ENCODE measurements at places on chromosomes 11 and 22.
A peak's percentile ranks its signal among the peaks of the same experiment; 100 is the strongest.

DNA sequence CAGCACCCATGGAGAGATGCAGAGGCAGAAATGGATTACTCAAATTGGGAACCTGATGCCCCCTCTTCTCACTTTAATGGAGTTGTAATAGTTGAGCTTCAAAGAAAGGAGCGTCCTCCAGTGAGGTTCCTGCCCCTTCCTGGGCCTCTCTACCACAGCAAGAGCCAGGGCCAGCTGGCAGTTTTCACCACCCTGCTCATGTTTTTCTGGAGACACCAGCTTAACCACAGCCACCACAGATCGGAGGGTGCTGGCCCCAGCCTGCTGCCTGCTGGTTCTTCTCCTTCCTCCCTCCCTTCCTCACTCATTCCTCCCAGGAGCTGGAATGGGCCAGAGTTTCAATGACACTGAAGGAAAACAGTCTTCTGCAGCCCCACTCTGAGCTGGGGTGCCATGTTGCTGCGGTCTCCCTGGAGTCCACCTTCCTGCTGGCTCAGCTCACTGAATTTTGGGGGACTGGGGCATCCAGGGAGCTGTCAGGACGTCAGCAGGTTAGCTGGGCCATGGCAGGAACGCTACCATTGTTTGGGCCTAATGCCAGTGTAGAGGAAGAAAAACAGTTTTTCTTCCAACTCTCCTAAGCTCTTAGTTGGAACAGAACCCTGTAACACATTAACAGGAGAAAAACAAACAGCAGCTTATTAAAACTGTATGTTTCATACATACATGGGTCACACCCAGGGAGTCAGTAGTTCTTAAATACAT lies 57.7 kb downstream of the TRAF6 start:
- no peak for DNase-seq

GRCh38 chr11:125621995-125622394 lies 3.0 kb upstream of the CHEK1 start:
- peak; percentile 43 for DNase-seq

GRCh38 chr22:41504397-41504796 lies 35.5 kb downstream of the ACO2 start:
- no peak for DNase-seq

DNA sequence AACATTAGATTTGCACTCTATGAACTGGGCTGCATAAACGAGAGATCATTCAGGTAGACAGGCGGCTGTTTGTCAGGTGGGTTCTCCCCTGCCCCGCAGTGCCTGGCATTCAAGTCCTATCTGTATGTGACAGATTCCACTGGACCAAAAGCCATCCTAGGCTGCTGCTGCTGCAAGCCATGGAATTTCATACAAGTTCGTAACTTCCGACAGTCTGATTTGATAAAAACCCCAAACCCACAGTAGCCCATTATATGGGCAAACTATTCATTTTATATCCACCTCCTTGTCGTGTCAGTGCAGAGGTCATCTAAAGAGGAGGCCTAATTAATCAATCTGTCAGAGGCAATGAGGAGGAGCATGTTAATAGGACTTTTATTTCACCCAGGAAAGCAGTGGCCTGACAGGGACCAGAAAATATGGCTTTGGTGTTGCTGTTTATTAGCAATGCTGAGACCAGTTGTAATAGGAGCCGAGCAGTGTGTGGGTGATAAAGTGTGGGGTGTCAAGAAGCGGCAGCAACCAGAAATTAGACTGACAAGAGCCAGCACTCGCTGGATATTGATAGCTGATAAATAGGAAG lies 124.2 kb downstream of the ARL14EP start:
- no peak for DNase-seq

DNA sequence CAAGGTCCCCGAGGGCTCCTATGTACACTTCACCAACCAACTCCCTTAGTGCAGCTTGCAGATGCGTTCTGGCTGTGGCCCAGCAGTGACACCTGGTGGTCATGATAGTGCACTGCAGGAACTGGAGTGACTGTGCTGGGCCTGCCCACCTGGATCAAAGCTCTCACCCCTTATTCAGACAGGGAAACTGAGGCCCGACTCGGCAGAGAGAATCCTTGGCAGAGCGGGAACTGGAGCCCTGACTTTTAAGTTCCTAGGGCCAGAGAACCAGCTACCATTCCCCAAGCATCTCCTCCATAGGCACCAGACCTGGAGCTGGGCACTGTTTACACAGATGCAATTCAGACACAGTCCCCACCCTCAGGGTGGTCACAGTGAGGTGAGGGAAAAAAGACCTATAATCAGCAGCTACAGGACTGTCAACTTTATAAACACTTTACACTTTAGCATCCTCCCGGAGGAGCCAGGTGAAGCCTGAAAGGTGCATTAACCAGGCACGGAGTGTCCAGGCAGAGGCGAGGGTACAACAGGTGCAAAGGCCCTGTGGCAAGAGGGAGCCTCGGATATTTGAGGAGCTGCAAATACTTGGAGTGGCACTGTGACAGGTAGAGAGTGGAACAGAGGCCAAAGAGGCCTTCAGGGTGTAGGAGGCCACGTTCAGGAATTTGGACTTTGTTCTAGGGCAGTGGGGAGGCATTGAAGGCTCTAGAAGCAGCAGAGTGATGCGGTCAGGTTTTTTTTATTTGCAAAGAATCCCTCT lies 22.0 kb downstream of the RHBDD3 start:
- peak; percentile 82 for DNase-seq

- DNase-seq = no peak
Measured at GRCh38 chr11:110455718-110456117, 26.0 kb downstream of the FDX1 start.

DNA sequence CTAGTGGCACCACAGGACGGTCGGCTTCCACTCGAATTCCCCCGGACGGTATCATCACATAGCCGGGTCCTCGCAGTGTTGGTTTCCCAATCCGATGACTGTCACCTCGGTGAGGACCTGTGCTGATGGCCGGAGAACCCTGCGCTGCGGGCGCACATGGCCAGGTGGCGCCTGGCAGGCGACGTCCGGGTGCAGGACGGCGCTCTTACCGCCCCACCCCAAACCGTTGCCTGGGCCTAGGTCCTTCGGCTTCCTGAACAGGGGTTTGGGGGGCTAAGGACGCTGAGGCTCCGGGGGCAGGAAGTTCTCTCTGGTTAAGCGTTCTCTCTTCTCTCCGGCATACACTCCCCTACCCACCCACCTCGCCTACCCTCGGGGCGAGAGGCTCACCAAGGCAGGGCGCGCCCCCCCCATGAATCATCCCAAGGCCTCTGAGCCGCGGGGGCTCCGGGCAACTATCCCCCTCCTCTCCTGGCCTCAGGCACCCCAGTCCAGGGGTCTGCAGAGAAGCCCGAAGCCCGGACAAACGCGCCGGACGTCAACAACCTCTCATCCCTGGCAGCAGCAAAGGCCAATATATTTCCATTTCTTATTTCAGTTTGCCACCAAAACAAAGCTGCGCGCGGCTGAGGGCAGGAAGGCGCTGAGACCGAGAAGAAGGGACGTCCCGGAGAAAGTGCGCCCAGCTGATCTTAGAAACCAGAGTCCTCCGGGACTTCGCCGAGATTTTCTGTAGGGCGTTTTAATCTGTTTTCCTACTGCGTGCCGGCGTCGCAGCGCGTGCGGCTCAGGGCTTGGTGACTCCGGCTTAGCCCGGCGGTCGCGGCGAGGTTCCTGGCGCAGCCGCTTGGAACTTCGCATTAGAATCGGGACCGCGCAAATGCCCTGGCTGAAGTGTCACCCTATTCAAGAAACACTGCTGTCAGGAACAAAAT lies 5.6 kb downstream of the ALX4 start:
- DNase-seq = no peak

DNA sequence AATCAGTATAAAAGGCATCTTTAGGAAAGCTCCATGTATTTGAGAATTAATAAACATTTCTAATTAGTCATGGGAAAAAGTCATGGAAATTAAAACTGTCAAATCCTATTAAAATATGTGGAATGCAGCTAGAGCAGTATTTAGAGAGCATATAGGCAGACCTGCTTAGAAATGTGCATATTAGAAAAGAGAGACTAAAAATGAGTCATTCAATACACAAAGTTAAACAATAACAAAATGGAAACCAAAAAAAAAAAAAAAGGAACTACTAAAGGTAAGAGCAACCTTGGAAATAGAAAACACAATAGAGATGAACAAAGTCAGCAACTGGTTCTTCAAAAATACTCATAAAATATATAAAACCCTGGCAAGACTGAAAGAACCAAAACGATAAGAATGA lies 59.7 kb upstream of the RASSF10 start:
- DNase-seq = no peak

DNA sequence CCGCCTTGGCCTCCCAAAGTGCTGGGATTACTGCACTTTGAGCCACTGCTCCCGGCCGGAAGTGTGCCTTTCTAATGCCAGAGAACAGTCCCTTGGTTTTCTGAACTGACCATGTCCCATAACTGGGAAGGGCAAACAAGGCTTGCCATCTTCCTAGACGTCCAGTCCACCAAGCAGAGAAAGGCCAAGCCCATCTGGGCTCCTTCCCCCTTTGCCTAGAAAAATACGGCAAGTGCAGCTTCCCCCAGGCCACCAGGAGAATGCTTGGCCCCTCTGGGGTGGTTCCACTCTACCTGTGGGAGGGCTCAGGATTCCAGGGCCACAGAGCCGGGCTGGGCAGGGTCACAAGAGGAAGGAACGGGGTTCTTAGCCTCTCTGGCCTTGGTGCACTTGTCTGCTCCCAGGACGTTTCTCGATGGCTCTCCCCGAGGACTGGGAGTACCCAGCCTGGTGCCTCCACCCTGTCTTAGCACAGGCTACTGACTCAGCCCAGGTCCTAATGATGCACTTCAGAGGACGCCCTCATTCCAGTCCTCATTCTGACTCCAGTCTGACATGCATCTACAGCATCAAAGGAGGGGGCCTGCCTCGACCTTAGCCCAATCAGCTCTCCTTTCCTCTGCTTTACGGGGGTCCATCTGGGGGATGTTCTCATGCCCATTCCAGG lies 1.2 kb downstream of the USP2 start:
- peak; percentile 4 for DNase-seq

DNA sequence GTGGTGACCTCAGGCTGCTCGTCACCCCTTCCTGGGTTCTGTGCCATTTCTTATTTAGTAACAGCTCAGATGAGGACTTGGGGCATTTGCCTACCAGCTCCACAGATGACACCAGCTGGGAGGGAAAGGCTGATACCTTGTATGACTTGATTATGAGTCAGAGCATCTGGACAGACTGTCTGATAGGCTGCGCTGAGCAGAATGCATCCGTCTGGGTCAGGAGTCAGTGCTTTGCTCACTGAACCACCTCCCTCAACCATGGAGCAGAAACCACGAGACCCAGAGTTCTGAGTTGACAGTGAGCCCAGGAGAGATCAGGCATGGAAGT lies 6.8 kb downstream of the ST14 start:
- DNase-seq = peak; percentile 95

- DNase-seq = no peak
Measured at GRCh38 chr11:33885338-33886005, 6.4 kb downstream of the LMO2 start.

GRCh38 chr11:72112978-72113808 lies 698 bp upstream of the ANAPC15 start:
- no peak for DNase-seq

GRCh38 chr11:114705280-114706024 lies 27.1 kb downstream of the NXPE2 start:
- DNase-seq = no peak

- peak; percentile 62 for DNase-seq
Measured at GRCh38 chr11:11265994-11266606, 87.0 kb downstream of the CSNK2A3 start.

DNA sequence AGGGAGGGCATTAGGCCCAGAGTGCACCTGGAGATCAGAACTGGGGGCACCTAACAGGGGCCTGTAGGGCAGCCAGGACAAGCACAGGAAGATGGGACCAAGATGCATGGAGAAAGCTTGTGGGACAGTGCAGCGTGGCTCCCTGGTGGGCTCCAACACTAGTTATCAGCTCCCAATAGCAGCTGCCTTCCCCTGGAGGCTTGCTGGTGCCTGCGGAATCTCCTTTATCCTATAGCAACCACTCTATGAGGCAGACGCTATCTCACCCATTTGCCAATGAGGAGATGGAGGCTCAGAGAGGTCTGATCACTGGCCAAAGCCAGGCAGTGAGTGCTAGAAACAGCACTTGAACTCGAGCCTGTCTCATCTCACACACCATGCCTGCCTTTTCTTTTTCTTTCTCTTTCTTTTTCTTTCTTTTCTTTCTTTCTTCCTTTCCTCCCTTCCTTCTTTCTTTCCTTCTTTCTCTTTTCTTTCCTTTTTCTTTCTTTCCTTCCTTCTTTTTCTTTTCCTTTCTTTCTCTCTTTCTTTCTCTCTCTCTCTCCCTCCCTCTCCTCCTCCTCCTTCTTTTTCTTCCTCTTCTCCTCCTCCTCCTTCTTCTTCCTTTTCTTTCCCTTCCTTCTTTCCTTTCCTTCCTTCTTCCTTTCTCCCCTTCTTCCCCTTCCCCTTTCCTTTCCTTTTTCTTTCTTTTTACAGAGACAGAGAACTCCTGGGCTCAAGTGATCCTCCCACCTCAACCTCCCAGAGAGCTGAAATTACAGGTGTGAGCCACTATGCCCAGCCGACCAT lies 16.1 kb upstream of the SEC14L4 start:
- DNase-seq = no peak

- DNase-seq = no peak
Measured at GRCh38 chr11:115338476-115338875, 165.7 kb downstream of the CADM1 start.

- no peak for DNase-seq
Measured at GRCh38 chr11:79482800-79483199, 42.0 kb upstream of the TENM4 start.

Measured in AG08396 (cell line).